Effector memory CD4-positive, alpha-beta T cell (primary cell): ENCODE measurements at places on chromosomes 5 and 9.
A peak's percentile ranks its signal among the peaks of the same experiment; 100 is the strongest.

DNA sequence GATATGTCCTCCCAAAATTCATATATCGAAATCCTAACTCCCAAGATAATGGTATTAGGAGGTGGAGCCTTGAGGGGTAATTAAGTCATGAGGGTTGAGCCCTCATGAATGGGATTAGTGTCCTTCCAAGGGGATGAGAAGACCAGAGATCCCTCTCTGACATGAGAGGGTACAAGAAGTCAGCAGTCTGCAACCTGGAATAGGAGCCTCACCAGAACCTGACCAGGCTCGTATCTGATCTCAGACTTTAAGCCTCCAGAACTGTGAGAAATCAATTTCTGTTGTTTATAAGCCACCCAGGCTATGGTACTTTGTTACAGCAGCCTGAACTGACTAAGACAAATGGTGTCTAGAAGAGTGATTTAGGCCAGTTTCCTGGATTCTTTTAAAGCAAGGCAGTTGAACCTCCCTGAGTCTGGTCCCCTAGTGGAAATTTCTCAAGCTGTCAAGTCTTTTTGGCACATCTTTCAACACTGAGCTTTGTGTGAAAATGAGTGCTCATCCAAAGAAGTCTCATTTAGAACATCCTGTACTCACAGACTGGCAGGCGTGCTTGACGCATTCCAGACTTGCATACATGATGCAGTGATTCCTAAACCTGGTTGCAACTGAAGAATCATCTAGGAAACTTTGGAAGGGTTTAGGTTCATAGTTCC is 254.8 kb upstream of the PPP1R2B start:
- no peak for DNase-seq

- no peak for DNase-seq
Observed at GRCh38 chr9:81377320-81377719, 312.0 kb downstream of the TLE1 start.

DNA sequence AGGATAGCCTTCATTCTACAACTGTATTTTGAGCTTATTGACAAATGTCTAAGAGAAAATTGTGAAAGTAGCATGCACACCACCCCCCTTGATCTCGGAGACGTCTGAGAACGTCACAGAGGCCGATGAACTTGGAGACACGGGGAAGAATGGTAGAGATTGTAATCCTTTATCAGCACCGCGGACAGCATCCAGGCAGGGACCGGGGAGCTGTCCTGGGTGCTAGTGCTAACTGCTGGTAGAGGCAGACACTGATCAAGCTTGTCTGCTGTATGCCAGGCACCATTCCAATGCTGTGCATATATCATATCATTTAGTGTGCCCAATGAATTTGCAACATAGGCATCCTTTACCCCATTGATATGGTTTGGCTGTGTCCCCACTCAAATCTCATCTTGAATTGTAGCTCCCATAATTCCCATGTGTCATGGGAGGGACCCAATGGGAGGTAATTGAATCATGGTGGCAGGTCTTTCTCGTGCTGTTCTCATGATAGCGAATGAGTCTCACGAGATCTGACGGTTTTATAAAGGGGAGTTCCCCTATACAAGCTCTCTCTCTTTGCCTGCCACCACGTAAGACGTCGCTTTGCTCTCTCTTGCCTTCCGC is 98.8 kb downstream of the LHX2 start:
- peak; percentile 5 for DNase-seq

DNA sequence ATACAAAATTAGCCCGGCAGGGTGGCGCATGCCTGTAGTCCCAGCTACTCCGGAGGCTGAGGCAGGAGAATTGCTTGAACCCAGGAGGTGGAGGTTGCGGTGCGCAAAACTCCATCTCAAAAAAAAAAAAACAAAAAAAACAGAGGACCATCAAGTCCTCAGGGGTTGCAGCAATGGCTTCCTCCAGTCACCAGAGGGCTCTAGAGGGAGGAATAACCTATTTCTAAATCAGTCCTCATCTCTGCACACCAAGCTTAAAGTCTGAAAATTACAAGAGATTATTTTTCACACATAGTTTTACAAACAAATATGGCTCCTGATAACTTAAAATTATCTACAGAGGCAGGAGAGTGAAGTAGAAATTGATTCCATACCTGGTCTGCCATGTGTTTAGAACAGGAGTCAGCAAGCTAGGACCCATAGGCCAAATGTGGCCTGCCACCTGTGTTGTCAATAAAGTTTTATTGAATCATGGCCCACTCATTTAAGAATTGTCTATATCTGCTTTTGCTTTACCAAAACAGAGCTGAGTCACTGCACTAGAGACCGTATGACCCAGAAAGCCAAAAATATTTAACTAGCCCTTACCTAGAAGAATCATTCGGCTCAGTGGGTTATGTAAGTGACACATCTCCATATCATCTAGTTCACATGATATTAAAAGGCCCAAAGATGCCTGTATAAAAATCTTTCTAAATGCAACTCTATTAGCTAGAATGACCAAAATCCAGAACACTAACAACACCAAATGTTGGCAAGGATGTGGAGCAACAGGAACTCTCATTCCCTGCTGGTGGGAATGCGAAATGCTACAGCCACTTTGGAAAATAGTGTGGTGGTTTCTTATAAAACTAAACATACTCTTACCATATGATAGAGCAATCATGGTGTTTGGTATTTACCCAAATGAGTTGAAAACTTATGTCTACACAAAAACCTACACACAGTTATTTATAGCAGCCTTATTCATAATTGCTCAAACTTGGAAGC is 207.7 kb downstream of the FRMD3 start:
- DNase-seq: no peak

- DNase-seq: no peak
Observed at GRCh38 chr9:28456861-28457260, 883.6 kb upstream of the C9orf72 start.

- DNase-seq: peak; percentile 6
Observed at GRCh38 chr9:35553670-35554543, 51.2 kb upstream of the TESK1 start.

DNA sequence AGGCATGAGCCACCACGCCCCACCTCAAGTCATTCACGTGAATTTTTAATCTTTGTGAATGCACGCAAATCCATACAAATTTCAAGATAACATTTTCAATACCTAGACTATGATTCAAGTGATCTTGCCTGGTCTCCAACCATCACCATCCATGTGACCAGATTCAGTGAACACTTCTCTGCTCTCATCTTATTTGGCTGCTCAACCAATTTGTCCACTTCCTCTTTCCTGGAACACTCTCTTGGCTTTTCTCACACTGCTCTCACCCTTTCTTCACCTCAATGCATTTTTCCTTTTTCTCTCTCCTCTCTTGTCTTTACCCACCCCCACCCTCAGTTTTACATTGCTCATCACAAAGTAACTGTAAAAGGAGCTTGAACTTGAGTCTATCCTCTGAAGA is 354.7 kb upstream of the KIF2A start:
- no peak for DNase-seq

DNA sequence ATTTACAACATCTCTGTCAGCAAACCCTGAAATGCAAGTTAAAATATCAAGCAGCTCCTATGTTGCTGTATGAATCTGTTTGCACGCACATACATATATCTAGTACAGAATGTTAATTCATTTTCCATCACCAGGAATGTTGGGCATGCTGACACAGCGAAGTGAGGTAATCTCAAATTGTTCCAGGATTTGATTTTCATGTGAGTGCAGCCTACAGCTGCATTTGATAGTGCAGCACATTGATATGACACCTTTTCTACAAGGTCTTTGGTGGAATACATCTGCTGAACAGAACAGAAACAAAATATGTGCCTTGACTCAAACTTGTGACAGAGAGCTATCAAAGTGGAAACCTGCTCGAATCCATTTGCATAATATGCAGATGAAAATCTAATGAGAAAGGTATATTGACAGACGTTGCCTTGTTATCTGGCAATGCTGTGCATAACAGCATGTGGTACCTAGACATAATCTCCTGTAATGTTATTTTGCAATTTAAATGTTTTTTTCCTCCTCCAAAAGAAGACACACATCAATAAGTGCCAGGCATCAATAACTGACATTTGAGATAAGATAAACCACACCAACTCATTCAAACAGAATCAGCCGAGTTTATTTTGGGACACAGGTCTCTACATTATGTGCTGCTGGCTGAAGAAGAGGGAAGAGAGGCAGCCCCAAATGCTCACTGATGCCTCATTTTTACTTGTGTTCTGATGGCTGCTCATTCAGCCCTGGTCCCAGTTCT is 512.2 kb downstream of the ZNF608 start:
- no peak for DNase-seq

DNA sequence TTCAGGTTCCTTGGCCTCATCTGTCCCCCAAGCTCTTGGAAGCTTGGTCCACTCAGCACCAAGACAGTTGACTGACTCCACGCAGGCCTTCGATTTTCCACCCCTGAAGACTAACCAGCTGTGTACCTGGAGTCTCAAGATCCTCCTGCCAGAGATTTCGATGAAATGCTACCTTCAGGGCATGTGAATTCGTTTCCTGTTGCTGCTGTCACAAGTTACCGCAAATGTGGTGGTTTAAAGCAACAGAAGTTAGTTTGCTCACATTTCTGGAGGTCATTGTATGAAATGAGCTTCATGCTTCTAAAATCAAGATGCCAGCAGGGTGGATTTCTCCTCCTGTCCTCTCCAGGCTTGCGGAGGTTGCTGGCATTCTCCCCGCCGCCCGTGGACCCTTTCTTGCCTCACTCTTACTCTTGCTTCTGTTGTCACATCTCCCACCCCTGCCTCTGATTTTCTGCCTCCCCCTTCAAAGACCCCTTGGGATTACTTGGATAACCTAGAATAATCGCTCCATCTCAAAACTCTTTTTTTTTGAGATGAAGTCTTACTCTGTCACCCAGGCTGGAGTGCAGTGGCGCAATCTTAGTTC is 27.6 kb upstream of the RETREG1 start:
- no peak for DNase-seq

- DNase-seq: no peak
Observed at GRCh38 chr9:71609448-71609830, 158.9 kb downstream of the CEMIP2 start.

DNA sequence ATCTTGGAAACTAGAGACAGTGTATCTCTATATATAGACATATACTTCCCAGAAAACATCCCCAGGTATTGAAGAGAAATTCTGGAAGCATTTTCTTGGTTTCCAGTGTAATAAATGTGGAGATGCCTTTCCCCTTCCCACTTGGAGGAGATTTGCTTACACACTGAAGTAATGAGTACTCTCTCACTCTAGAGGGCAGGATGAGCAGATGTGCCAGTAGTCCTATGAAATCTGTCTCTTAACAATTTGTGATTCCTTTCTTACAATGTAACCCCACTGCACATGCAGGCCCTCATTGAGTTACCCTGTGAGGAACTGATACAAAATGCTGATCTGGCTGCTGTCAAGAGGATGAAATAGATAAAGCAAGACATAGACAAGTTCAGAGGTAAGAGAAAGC is 567.2 kb downstream of the SLCO4C1 start:
- DNase-seq: no peak

DNA sequence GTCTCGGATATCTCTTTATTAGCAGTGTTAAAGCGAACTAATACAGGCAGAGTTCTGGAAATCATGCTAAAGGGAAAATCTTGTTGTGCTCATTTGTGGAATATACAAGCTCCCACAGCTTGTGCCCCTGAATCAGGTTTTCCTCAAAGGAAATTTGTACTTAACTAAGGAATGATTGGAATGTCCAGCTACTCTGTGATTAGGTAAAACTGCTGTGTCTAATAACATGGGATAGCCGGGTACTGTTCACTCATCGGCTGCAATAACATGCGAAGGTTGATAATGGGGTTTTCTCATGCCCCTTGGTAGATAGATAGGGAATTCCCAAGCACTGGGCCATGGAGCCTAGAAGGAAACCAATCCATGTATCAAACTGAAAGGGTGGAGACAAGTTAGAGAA is 306.7 kb downstream of the NR2F1-AS1 start:
- DNase-seq: no peak

DNA sequence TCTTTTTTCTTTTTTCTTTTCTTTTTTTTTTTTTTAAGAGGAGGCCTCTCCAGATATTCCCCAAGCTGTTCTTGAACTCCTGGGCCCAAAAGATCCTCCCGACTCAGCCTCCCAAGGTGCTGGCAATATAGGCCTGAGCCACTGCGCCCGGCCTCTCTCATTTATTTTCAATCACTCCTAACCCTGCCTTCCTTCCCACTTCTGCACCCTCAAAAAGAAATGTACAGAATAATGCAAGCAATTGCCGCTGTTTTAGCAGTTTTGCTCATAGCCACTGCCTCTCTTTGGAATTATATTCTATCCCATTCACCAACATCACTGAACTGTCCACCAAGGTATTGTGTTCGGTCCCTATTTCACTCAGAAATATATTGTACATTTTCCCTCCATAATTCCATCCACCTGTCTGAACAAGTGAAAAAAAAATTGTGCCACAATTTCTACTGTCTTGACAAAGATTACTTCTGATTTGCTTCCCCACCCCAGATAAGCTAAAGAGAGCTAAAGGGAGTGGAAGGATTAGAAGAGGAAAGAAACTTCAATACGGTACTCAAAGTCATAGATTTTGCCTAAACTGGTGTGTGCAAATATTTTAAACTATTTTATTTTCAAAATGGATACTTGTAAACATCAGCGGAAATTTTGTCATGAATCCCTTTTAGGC is 1.9 kb downstream of the FNBP1 start:
- DNase-seq: no peak
